ENCODE measurements at places on chromosomes 6 and 20.

- no peak for DNase-seq
Observed at GRCh38 chr6:26392932-26393636, 9.0 kb upstream of the BTN3A1 start.

DNA sequence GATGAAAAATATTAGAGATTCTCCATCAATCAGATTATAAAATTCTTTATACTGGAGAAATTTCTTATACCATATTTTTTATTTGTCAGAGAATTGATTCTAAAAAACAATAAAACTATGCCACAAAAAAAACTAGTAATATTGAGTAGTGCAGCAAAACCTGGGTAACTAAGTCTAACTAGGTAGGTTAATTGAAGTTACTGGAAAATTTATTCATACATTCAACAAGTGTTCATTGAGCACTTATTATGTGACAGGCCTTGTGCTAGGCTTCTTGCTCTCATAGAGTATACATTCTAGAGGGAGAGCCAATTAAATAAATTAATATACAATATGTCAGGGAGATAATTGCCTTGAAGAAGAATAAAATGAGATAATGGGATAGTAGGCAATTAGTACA, 189.4 kb downstream of the EYA4 start:
- no peak for DNase-seq

DNA sequence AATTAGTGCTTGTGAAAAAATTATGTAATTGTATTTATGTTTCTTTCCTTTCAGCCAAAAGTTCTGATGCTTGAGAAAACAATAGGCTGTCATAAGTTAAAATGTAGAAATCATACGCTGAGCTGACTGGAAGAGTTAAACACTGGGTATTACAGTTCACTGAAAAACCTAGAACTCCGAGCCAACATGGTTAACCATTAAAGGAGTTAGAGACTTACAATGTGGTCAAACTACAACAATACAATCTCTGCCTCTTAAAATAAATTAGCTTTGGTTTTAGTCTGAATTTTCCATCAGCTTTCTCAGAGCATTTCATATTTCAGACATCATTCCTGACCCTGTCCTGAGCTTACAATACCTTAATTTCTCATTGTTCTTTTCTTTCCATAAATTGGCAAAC, 91.0 kb downstream of the COL12A1 start:
- DNase-seq = no peak

DNA sequence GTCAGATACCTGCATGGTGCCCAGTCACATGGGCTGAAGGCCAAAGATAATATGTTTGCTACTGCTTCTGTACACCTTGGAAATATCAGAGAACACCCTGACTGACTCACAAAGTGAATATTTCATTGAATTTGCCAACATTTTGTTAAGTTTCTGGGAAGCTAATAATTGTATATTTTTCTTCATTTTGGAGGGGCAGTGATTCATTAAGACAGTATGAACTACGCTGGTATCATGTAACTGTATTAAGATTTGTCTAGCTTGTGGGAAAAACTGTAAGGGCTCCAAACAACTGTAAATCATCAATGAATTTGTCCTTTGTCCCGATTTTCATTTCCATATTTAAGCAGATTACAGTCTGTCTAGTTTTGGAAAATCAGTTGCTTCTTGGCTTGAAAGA, 102.3 kb upstream of the CCN2 start:
- DNase-seq = no peak

GRCh38 chr20:58650181-58650775, 805 bp upstream of the STX16 start:
- DNase-seq = no peak

Measured in GF-D8 (cell line).